ENCODE measurements at places on chromosomes 5 and 9. TPM values are rescaled to one million over a fixed set of nuclear protein-coding genes. Genes with fewer than 3 reads are reported as not detected.

GRCh38 chr5:79456400-79456799, 57.5 kb downstream of the HOMER1 start:
- H3K27me3 ChIP-seq = no peaks in the 10 kb centered on the region
- H3K4me3 ChIP-seq = no peak overlapping the region
- no peaks in the 10 kb centered on the region for H3K4me1 ChIP-seq

The TAF1L gene
- 0.10 TPM for total RNA-seq

The XPA gene
- 28.8 TPM for total RNA-seq

GRCh38 chr5:3537942-3538341, 57.7 kb upstream of the IRX1 start:
- DNase-seq = no peak
- H3K4me1 ChIP-seq = no peaks in the 10 kb centered on the region
- no peaks in the 10 kb centered on the region for H3K36me3 ChIP-seq
- H3K27me3 ChIP-seq = no peaks in the 10 kb centered on the region

DNA sequence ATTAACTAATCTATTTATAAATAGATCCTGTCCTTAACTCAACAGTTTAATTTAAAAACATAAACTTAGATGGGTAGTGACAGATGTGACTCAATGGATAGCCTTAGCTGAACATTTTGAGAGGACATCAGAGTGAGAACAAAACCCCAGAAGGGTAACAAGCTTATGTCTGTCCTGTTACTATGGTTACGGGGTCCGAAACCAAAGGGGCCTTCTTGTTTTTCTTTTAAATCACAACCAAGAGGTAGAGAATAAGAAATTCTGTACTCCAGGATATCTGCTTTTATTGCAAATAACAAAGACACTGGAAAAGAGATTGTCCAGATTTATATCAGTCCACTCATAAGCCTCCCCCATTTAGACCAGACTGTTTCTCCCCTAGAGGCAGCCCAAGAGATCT, 612.1 kb downstream of the MTRR start:
- no peaks in the 10 kb centered on the region for H3K4me1 ChIP-seq
- no peak for DNase-seq
- H3K4me3 ChIP-seq = no peak overlapping the region
- no peaks in the 10 kb centered on the region for H3K27me3 ChIP-seq

- DNase-seq = no peak
- peaks cover 41% of the 10 kb centered on the region for H3K27me3 ChIP-seq
- no peak overlapping the region for H3K4me3 ChIP-seq
- H3K4me1 ChIP-seq = peaks cover 15% of the 10 kb centered on the region
- no peak overlapping the region for H3K27ac ChIP-seq
- no peaks in the 10 kb centered on the region for H3K36me3 ChIP-seq
Observed at GRCh38 chr5:95283022-95283615, 1.8 kb downstream of the MCTP1 start.

- H3K36me3 ChIP-seq = no peaks in the 10 kb centered on the region
- DNase-seq = peak; percentile 77
- no peaks in the 10 kb centered on the region for H3K27me3 ChIP-seq
- peaks cover 18% of the 10 kb centered on the region for H3K4me1 ChIP-seq
- H3K27ac ChIP-seq = peak overlapping the region; percentile 90
- H3K4me3 ChIP-seq = peak overlapping the region; percentile 28
Observed at GRCh38 chr5:68287976-68288706, 72.6 kb downstream of the PIK3R1 start.
